Fibroblast of lung (primary cell): ENCODE measurements at places on chromosomes 16 and 17. TPM values are rescaled to one million over a fixed set of nuclear protein-coding genes. Genes with fewer than 3 reads are reported as not detected.
A peak's percentile ranks its signal among the peaks of the same experiment; 100 is the strongest.

Gene C16orf89
- total RNA-seq: 5.9 and 9.8 TPM in 2 replicates

Gene CACNG4
- not detected in 2 replicates for total RNA-seq

Gene PLD6
- total RNA-seq: 6.7 and 7.8 TPM in 2 replicates

Gene KRTAP9-7
- not detected in 2 replicates for total RNA-seq

Gene FBXW10
- under 0.01 and 0.17 TPM in 2 replicates for total RNA-seq

Gene DPEP3
- total RNA-seq: not detected in 2 replicates

DNA sequence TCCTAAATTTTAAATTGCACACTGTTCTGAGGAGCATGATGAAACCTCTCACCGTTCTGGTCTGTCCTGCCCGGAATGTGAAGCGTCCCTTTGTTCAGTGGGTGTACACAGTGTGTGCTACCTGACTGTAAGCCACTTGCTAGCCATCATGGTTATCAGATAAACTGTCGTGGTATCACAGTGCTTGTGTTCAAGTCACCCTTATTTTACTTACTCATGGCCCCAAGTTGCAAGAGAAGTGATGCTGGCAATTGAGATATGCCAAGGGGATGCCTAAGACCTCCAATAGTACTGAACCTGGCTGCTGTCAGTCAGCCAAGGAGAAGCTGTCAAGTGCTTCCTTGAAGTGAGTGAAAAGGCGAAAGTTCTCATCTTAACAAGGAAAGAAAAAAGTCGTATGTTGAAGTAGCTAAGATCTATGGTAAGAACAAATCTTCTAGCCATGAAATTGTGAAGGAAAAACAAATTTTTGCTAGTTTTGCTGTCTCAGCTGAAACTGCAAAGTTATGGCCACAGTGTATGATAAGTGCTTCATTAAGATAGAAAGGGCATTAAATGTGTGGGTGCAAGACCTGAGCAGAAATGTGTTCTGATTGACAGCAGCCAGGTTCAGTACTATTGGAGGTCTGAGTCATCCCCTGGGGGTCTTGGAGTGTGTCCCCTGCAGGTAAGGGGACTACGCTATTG is 5.8 kb downstream of the PIK3R6 start:
- no peaks in the 10 kb centered on the region for H3K27me3 ChIP-seq
- H3K4me1 ChIP-seq: peaks cover 4% of the 10 kb centered on the region

GRCh38 chr16:89047331-89048089 is 46.1 kb upstream of the ACSF3 start:
- H3K27ac ChIP-seq: no peak overlapping the region
- no peaks in the 10 kb centered on the region for H3K4me1 ChIP-seq
- H3K27me3 ChIP-seq: no peaks in the 10 kb centered on the region
- no peaks in the 10 kb centered on the region for H3K36me3 ChIP-seq
- no peak overlapping the region for H3K4me3 ChIP-seq

DNA sequence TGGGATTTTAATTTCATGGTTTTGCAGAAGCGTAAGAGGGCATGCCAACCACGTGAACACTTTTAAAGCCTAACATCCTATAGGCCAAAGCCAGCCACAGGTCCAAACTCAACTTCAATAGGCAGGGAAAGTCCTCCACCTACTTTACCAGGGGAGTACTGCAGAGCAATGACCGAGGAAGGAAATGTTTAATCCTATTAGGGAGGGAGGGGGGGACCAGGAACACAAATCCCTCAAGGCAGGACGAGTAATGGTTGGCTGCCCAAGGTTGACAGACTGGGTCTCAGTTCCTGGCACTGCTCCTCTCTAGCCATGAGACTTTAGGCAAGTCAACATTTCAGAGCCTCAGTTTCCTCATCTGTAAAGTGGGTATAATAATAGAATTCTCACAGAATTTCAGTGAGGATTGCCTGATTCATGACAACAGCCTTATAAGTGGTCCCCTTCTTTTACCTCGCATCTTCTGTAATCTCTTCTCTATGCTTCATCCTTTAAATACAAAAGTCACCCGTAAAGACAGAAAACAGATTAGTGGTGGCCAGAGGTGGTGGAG is 315.8 kb downstream of the HAPSTR1 start:
- no peaks in the 10 kb centered on the region for H3K4me1 ChIP-seq
- no peaks in the 10 kb centered on the region for H3K27me3 ChIP-seq
- H3K36me3 ChIP-seq: no peaks in the 10 kb centered on the region
- no peak for DNase-seq
- no peak overlapping the region for H3K4me3 ChIP-seq

DNA sequence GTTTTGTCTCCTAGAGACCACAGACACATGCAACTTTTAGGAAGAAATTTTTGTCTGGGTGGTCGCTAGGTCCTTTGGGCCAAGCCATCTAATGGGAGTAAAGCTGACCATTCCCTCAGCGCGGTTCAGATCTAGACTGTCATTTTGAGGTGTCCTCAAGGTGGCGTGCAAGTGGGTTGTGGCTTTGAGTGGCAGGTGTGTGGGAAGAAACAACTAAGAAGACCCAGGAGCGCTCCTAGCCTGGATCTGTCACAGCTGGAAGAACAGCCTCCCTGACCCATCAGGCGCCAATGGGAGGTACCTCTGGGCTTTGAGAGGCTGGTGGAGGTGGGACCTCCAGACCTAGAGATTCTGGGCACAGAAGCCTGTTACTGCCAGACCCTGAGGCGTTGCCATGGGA is 645.1 kb downstream of the KCNJ18 start:
- H3K36me3 ChIP-seq: no peaks in the 10 kb centered on the region
- H3K27me3 ChIP-seq: no peaks in the 10 kb centered on the region
- no peak for DNase-seq

DNA sequence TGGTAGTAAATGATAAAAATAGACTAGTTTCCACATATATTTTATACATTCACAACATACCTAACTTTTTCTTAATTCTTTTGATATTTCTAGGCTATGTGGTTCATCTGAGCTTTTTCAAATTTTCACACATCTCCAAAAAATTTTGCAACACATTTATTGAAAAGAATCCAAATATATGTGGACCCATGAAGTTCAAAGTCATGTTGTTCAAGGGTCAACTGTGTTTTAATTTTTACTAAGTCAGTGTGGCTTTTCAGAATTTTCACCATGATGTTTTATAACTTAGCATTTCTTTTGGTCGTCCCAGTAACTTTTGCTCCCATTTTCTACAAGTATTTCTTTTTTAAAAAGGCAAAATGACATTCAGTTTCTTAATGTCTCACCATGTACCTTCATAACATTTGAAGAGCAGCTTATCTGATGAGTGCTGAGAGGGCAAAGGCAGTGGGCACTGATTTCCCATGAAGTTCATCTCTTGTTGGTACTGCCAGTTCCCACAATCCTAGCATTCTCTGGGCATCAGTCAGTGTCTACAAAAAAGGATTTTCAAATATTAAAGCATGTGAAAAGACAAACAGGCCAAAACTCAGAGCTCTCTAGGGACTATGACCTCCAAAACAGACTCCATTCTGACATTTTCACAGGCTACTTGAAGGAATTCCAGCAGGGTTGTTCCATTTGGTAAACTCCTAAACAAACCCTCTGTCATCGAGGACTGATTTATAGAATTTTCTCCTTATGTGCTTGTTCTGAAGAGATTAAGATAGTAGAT is 80.3 kb downstream of the MRTFB start:
- DNase-seq: no peak
- H3K27ac ChIP-seq: peak overlapping the region; percentile 20
- H3K4me3 ChIP-seq: no peak overlapping the region
- no peaks in the 10 kb centered on the region for H3K4me1 ChIP-seq
- H3K36me3 ChIP-seq: no peaks in the 10 kb centered on the region

DNA sequence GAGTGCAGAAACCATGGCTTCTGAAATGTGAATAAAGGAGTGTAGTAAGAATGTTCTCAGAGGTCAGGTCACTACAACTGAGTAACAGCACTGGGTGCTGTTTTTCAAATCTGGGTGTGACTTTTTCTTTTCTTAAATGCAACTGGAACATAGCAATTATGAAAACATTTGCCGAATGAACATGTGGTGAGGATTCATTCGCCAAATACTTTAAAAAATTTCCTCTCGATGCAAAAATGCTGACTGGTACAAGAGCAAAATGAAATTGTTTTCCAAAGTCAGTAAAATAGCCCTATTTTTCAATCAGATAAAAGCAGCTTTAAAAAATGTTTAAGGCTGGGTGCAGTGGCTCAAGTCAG is 18.6 kb downstream of the ZDHHC7 start:
- H3K36me3 ChIP-seq: peaks cover 28% of the 10 kb centered on the region
- DNase-seq: no peak
- peaks cover 19% of the 10 kb centered on the region for H3K4me1 ChIP-seq
- H3K4me3 ChIP-seq: no peak overlapping the region
- H3K27me3 ChIP-seq: no peaks in the 10 kb centered on the region

GRCh38 chr17:50299776-50300175 is 25.5 kb downstream of the TMEM92 start:
- no peak overlapping the region for H3K27ac ChIP-seq
- peaks cover 2% of the 10 kb centered on the region for H3K4me1 ChIP-seq
- H3K27me3 ChIP-seq: no peaks in the 10 kb centered on the region
- H3K36me3 ChIP-seq: no peaks in the 10 kb centered on the region
- DNase-seq: no peak

DNA sequence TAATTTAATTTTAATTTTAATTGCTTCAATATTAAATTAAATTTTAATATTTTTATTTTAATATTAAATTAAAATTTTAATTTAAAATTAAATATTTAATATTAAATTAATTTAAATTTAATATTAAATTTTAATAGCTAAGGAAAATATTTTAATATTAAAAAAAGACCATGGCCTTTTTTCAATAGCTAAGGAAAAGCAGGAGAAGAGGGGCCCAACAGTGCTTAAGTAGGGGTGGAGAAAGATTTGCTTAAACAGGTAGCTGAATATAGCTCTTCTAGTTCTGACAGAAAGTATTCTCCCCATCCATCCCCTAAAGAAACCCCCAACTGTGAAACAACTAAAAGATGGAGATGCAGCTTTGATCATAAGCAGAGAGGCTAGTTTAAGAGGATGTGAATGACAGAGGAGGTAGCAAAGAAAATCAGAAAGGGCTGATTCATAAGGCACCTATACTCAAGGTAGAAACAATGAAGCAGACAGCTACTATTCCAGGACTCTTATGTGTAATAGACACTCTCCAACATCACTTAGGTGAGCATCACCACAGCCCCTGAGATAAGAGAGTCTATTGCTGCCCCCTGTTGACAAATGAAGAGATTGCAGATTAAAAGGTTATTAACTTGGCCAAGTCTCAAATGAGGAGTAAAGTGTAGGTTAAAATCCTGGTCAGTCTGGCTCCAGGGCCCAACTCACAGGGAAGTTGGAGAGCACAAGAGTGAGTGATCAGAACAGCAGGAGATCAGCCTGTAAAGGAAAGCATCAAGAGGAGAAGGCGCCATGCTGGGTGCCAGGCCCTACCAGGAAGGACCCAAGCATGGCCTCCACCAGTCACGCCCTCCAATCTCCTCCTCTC is 7.8 kb upstream of the RNASEK start:
- no peak for DNase-seq
- no peak overlapping the region for H3K4me3 ChIP-seq
- peaks cover 3% of the 10 kb centered on the region for H3K36me3 ChIP-seq
- no peaks in the 10 kb centered on the region for H3K27me3 ChIP-seq
- H3K27ac ChIP-seq: no peak overlapping the region
- H3K4me1 ChIP-seq: no peaks in the 10 kb centered on the region

GRCh38 chr17:7213895-7214299 is 5.7 kb downstream of the DLG4 start:
- DNase-seq: peak; percentile 87
- H3K27ac ChIP-seq: peak overlapping the region; percentile 89
- no peaks in the 10 kb centered on the region for H3K36me3 ChIP-seq
- peak overlapping the region; percentile 33 for H3K4me3 ChIP-seq

- H3K4me3 ChIP-seq: no peak overlapping the region
- H3K27ac ChIP-seq: no peak overlapping the region
- no peaks in the 10 kb centered on the region for H3K4me1 ChIP-seq
- H3K36me3 ChIP-seq: no peaks in the 10 kb centered on the region
- H3K27me3 ChIP-seq: peaks cover 17% of the 10 kb centered on the region
Observed at GRCh38 chr16:56591377-56592060, 2.2 kb downstream of the MT3 start.

DNA sequence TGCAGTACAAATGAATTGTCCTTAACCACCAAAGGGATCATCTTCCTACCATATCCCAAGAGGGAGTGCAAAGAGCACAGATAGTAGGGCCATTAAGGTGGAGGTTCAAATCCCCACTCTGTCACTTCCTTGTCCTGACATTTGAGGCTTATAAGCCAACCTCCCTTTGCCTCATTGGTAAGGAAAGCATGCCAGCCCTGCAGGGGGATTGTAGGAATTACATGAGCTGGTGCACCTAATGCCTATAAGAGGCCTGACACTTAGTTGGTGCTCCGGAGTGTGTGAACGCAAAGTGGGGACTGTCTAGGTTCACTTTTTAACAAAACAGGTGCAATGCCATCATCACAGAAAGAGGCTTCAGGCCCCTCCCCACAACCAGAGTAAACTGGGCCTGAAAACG is 374.4 kb downstream of the SNX29 start:
- H3K4me3 ChIP-seq: no peak overlapping the region
- no peaks in the 10 kb centered on the region for H3K4me1 ChIP-seq
- no peak overlapping the region for H3K27ac ChIP-seq
- no peaks in the 10 kb centered on the region for H3K36me3 ChIP-seq
- no peaks in the 10 kb centered on the region for H3K27me3 ChIP-seq
- DNase-seq: no peak
